ENCODE measurements at places on chromosomes 7 and 10.

GRCh38 chr10:110852255-110852896 is 19.4 kb upstream of the PDCD4 start:
- DNase-seq = no peak

DNA sequence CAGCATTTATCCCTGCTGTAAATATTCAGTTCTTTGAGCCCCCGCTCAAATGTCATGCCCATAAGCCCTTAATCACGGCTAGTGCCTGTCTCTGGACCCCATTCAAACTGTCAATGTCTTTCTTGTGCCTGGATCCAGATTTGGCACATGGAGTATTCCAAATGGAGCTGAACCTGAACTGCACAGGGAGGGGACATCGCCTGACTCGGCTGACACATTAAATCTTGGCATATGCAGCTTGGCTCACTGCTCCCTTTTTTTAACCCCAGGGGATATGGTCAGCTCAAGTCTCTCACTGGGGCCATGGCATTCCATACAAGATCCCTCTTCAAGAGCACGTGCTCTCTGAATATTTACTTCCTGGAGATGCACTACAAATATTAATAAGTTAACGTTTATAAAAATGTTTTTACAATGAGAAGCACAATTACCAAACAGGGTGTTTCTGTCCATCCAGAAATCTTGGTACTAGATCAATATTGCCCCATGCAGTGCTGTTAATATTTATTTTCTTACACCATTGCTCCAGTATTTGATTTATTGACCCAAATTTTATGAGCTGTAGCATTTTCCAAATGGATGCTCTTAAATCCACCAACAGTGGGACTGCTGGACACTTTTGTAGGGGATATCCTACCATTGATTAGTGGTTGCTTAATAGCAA is 57.4 kb downstream of the FGFR2 start:
- DNase-seq = no peak

DNA sequence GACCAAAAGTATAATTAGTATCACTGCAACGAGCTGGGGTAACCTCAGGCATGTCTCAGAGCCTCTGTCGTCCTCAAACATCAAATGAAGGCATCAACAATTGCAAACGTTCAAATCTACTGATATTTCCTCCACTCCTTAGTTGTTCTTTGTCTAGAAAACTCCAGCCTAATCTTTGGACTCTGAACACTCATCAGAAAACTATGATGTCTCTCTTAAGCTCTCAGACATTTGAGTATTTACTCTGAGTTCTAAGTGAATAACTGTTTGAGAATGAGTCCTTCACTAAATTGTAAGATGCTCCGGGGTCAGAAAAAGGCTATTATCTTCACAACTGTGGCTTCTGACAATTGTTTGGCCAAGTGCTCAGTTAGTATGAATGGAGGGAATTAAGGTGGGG is 536.4 kb downstream of the NRG3 start:
- no peak for DNase-seq

DNA sequence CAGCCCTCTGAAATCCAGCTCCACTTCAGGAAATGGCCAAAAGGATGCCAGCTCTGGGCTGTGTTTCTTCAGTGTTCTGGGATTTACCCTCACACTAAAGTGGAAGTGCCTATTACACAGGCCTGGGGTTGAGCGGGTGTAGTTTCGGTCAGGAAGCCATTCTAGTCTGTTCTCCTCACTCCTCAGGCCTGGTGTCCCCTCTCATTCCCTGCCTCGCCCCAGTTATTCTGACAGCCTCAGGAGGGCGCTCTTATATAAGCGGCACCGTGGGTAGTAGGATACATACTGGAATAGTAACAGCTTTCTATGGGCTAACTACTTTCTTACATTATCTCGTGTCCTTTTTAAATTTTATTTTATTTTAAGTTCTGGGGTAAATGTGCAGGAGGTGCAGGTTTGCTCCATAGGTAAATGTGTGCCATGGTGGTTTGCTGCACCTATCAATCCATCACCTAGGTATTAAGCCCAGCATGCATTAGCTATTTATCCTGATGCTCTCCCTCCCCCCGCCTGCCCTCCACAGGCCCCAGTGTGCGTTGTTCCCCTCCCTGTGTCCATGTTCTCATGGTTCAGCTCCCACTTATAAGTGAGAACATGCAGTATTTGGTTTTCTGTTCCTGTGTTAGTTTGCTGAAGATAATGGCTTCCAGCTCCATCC is 12.2 kb upstream of the LGI1 start:
- no peak for DNase-seq

GRCh38 chr7:135386776-135387175 is 123.1 kb downstream of the CNOT4 start:
- DNase-seq = no peak

DNA sequence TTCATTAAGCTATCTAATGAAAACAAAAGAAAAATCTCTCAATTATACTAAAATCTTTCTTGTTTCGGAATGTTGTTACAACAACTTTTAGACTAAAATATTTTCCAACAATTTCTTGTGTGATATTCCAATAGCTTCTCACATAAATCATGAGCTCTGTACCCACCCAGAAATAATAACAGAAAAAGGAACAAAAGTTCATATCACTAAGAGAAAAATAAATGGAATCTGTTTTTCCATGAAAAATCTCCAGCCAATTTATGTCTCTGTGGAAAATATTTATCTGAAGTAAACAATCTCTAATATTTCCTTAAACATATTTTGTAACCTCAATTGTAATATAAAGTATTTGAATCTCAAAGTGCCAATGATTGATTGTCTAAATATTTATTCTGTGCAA is 628.6 kb upstream of the ANKRD30A start:
- no peak for DNase-seq

- DNase-seq = no peak
These were observed 229.4 kb upstream of the MYO3A start for GRCh38 chr10:25704622-25705021.

- DNase-seq = no peak
These were observed 201.0 kb upstream of the LYZL2 start for GRCh38 chr10:30830315-30831230.

DNA sequence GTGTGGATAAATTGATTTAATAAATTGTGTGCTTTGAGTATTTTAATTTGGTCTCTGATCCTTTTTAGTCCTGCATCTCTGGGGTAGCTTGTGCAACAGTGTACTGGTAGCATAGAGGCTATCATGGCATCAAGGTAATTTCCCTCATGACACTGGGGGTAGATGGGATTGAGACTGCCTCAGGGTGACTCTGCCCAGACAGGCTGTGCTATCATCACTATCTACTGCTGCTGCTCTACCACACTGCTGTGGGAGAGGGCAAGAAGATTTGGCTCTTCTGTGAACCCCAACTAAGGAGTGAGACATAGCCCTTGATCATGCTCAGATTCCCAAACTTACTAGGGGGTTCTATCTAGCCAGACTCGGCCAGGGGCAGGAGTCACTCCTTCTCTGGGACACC is 43.6 kb upstream of the JAZF1 start:
- no peak for DNase-seq

- DNase-seq = no peak
These were observed 23.6 kb downstream of the DAGLB start for GRCh38 chr7:6423942-6424701.

GRCh38 chr7:123727071-123727837 is 21.5 kb downstream of the WASL start:
- DNase-seq = peak; percentile 26

GRCh38 chr7:128427289-128427891 is 17.6 kb upstream of the IMPDH1 start:
- DNase-seq = peak; percentile 47

DNA sequence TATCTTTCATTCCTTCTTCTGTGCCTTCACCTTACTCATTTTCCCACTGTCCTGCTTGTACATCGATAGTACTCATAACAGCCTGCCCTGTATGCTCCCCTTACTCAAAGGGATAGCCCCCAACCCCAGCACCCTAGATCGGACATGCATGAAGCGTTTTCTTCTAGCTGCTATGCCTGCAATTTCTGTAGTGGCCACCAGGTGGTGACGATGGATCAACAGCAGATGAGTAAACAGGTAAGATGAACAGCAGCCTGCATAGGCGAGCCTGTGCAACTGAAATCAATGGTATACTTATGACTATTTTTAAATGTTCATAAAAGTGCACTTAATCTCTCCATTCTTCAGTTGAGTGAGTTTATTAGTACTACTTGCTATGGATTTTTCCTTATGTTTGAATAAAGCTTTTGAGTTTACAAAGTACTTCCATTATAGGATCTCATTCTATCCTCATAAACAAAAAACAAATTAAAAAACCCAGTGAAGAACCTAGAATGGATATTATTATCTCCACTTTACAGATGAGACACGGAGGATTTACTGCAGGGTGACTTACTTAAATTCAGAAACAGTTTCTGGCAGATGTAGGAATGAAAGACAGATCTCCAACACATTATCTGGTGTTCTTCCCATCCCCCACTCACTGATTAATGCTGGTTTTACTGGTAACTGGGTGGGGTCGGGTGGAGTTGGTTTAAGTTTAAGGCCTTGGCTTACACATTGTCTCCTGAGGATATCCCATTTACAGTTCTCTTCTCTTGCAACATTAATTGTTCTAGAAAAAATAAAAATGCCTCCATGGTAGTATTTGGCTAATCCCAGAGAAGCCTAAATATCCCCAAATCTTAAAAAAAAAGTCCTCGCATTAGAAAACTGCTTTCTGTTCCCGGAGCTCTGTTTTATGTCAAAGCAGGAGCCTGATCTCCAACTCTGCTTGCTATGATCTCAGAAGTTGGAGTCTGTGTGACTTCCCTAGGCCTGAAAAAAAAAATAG is 222.1 kb downstream of the GLI3 start:
- DNase-seq = no peak

DNA sequence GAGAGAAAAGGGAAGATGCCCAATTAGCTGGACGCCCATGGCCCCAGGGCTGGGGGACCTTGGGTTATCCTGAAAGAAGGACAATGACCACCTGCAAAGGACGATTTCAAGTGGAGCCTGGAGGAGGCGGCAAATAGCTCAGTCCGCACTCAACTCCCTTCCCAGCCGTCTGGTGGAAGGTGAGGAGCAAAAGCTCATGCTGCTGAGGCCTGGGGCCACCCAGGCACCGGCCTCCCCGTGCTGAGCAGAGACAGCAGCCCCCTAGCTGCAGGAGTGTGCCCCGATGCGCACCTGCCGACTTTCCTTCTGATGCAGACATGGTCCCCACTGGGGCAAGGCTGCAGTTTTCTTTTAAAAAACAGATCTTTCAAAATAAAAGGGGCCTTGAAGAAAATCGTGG is 7.9 kb downstream of the FAM20C start:
- no peak for DNase-seq

DNA sequence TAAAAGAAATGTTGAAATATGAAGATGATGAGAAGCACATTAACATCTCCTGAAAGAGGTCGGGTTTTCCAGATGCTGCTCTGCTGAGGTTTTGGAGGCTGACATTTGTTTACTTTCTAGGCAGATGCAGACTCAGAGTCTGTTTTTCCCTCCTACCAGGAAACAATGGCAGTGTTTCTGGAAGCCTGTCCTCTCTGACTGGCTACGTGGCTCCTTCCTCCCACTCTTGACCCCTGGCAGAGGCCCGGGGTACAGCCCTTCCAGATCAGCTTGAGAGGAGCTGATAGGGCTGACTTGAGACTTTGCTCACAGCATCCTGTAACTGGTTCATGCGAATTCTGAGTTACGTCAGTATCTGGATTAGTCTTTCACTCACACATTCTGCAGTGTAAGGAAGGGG is 41.1 kb upstream of the IL15RA start:
- DNase-seq = no peak

DNA sequence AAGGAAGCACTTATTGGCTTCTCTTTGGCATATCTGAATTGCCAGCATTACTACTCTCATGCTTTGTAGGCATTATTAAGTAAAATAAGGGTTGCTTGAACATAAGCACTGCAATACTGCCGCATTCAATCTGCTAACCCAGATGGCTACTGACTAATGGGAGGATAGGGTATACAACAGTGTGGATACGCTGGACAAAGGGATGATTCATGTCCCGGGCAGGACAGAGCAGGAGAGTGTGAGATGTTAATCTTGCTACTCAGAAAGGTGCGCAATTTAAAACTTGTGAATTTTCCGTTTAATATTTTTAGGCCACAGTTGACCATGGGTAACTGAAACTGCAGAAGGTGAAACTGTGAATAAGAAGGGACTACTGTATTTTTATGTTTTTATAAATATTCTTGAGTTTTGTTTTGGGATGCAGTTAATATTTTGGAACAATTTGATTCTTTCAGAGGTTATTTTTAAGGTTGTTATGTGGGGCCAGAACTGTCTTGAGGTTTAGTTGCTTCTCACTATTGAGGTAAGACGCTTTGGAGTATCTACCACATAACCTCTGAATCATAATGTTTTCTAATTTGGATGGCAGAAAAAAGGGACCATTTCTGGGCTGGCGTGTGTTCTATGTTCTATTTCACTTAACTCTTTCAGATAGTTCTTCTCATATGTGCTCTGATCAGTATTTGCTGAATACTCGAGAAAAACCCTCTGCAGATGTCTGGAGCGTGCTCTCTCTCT is 75.7 kb upstream of the SYPL1 start:
- no peak for DNase-seq

- DNase-seq = no peak
These were observed 21.2 kb downstream of the CYP17A1 start for GRCh38 chr10:102815790-102816549.

DNA sequence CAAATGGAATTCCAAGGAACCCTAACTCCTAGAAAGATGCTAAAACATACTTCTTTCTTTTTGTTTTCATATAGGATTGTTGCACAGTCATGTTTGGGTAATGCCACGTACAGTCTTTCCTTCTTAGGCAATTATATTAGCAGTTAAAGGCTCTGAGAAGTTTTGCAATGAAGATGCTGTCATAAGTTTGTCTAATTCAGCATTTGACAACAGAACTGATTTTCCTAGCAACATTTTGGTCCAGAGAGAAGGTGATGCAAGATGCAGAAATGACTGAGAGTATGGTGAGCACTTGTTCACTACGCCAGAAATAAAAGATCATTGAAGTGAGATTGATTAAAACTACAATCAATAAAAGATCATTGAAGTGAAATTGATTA is 184.0 kb upstream of the PLXNA4 start:
- no peak for DNase-seq

DNA sequence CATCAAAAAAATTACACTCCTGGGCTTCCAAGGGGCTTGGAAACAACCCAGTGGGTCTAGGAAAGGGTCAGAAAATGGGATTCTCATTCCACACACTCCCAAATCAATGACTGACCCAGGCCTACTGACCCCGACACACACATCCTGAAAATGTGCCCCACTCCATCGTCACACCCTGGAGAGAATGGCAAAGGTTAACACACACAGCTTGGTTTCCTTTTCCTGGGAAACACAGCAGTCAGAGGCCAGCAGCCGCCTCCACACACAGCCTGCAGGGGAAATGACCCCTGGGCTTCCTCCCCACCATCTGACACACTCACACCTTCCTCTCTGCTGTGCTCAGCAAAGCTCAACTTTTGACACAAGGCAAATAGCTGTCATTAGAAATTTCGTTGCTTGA is 42.9 kb downstream of the SH3PXD2A start:
- DNase-seq = no peak

- no peak for DNase-seq
These were observed 153.2 kb downstream of the MAD1L1 start for GRCh38 chr7:2079332-2080059.

DNA sequence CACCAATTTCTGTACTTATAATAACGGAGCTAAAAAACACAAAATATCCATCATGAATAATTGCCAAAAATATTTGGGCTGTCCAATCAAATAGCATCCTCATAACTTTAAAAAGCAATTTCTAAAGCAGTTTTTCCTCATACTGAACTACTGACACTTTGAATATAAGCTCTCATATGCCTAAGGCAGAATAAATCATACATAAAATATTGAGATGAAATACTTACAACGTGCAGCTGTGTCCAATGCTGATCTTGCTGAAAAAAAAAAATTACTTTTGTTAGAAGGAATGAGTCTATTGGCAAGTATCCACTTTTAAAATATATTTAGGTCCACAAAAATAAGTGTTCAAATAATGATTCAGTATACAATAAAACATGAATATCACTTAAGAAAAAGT is 24.2 kb downstream of the FAM3C start:
- no peak for DNase-seq
